ENCODE measurements at places on chromosomes 2 and 18.

- no peak for DNase-seq
Measured at GRCh38 chr2:237581751-237582746, 8.5 kb downstream of the RAB17 start.

- no peak for DNase-seq
Measured at GRCh38 chr18:55338978-55339650, 248.9 kb downstream of the TCF4 start.

- no peak for DNase-seq
Measured at GRCh38 chr2:34601561-34601960, 1002.5 kb upstream of the FAM98A start.

- no peak for DNase-seq
Measured at GRCh38 chr2:207149249-207150213, 16.2 kb downstream of the KLF7 start.

DNA sequence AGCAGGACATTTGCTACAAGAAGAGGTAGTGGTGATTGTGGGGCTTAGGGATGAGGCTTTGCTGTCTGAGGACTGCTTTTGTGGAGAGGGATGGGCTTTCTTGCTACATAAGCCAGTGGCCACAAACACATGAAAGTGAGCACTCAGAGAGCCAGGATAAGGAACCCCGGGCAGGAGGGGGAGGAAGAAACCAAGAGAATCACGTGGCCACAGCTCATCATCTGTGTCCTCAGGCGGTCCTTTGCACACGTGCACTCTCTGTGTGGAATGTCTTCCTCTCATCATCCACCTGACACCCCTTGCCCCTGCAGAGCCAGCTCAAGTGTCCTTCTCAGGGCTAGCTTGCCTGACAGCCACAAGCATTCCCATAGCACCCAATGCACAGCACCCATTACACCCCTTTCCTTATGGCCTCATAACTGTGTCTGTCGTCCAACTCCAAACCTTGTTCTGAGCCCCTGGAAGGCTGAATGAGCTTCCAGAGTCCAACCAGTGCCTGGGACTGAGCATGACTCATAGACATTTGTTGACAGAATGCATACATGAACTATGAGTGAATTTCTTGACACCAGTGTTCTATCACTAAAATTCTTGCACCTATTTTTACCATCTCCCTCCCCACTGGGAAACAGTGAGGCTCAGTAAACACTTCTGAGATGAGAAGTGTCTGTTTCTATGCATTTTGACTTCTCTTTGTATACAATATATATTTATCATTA lies 398.3 kb downstream of the ALK start:
- no peak for DNase-seq

DNA sequence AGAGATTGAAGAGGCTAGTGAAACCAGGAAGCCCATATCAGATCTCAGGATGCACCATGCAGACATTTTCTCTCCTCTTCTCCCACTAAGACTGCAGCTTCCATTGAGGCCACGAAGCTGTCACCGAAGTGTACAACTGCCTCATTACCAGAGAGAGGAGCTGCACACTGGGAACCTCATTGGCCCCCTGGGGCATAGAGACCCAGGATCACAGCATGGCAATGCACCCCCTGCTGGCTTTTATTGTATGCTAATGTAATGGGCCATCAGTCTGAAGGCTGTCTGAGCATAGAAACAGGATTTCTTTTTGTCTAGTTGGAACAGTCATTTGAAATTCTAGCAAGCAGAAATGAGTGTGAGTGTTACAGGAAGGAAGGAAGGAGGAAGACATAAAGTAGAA lies 861.6 kb upstream of the CELF4 start:
- no peak for DNase-seq

GRCh38 chr2:223674998-223675609 lies 72.9 kb upstream of the SCG2 start:
- DNase-seq, result no peak

DNA sequence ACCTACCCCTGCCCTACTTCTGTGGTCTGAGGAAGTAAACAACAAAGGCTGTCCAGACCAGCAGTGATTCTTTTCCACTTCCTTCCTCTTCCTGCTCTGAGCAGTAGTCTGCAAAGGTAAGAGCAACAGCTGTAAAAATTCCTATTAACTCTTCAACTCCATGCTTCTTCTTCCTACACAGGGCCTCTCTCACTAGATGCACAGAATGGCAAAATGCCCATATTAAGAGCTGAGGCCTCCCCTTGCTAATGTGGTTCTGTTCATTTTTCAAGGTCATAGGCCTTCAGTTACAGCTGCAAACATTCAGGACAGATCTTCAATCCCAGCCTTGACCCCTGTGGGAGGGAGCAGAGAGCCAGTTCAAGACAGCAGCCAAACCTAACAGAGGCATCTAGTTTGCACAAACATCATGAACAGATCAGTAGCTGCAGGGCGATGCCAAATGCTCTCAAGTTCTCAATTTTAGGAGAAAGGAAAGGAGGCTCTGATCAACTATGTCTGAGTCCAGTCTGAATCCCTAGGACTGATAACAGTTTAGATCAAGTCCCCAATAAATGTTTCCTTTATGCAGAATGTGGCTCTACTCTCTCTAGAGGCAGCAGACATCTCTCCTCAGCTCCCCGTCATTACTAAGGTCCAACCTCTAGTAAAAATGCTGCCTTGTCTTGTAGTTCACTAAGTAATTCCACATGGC lies 20.9 kb downstream of the SLC40A1 start:
- no peak for DNase-seq

- no peak for DNase-seq
Measured at GRCh38 chr18:41881285-41881684, 73.7 kb upstream of the PIK3C3 start.

- no peak for DNase-seq
Measured at GRCh38 chr2:206096876-206097275, 10.9 kb upstream of the INO80D start.

DNA sequence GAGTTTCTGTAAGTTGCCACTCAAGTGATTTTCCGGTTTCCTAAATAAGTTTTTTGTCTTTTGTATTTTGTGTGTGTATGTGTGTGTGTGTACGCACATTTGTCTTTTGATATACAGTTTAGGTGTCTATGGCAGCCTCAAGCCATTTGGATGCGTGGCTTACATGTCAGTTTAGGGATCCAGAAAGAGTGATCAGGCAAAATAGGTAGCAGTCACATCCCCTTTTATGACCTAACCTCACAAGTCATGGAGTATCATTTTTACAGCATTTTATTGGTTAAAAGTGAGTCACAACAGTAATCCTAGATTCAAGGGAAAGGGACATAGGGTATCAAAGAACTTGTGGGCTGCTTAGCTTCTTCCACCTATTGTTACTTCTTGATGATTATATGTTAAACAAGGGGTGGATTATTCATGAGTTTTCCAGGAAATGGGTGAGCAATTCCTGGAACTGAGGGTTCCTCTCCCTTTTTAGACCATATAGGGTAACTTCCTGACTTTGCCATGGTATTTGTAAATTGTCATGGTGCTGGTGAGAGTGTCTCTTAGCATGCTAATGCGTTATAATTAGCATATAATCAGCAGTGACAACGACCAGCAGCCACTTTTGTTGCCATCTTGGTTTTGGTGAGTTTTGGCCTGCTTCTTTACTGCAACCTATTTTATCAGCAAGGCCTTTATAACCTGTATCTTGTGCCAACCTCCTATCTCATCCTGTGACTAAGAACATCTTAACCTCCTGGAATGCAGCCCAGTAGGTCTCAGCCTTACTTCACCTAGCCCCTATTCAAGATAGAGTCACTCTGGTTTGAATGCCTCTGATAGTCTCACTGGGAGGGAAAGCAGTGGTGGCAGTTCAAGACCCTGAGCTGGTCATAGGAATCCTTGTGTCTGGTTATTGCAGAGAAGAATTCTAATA lies 8.6 kb upstream of the SOCS6 start:
- DNase-seq, result no peak

GRCh38 chr2:203672856-203673255 lies 33.6 kb upstream of the CD28 start:
- DNase-seq, result no peak
